ENCODE measurements at places on chromosomes 16 and 17.

DNA sequence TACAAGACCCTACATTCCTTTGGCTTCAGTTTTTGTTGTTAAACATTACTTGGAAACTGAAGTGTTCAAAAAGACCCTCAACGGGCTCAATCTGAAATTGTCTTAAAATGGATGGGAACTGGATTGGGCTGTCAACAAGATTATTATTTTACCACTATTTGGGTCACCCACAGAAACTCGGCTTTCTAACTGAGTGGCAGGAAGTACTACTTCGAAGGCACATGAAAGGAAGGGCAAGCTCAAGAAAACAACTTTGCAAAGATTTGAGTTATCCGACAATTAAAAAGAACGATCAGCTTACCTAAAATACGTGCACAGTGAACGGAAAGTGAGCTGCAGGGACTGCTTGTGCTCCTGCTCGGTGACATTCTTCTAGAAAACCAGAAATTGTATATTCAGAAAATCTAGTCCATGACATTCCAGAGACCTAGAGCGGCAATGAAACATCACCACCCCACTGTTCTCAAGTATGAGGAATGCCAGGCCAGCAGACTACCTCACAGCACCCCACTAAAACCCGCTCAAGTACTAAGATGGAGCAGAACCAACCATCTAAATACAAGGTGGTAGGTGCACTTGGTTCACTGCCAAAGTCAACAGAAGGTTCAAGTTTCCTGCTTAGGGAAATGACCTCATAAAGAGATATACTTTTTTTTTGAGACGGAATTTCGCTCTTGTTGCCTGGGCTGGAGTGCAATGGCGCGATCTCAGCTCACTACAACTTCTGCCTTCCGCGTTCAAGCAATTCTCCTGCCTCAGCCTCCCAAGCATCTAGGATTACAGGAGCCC is 60.5 kb downstream of the ZZEF1 start:
- peak; percentile 10 for DNase-seq

- no peak for DNase-seq
Observed at GRCh38 chr16:70767377-70768202, 33.4 kb downstream of the VAC14 start.

GRCh38 chr17:66459811-66460270 is 157.4 kb downstream of the PRKCA start:
- no peak for DNase-seq

DNA sequence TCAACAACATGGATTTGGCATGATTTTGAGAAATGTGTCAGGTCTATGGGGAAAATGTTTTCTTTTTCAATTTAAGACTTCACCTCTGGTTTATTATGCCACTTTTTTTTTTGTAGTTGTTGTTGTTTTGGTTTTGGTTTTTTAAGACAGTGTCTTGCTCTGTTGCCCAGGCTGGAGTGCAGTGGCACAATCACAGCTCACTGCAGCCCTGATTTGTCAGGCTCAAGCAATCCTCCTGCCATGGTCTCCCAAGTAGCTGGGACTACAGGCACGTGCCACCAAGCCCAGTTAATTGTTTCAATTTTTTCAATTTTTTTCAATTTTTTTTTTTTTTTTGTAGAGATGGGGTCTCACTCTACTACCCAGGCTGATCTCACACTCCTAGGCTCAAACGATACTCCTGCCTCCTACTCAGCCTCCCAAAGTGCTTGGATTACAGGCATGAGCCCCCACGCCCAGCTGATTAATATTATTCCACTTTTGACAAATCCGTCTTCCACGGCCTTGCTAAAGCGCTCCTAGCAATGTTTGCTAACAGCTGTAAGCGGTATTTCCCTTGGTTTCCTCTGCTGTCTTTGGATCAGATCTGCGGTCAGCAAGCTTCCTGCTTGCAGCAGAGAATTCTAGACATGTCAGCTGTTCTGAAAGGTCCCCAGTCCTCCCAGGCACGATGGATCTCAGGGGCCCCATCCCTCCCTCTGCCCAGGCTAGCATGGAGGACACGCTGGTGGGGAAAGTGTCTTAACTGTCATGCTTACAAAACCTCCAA is 7.0 kb upstream of the MILR1 start:
- DNase-seq: peak; percentile 50

DNA sequence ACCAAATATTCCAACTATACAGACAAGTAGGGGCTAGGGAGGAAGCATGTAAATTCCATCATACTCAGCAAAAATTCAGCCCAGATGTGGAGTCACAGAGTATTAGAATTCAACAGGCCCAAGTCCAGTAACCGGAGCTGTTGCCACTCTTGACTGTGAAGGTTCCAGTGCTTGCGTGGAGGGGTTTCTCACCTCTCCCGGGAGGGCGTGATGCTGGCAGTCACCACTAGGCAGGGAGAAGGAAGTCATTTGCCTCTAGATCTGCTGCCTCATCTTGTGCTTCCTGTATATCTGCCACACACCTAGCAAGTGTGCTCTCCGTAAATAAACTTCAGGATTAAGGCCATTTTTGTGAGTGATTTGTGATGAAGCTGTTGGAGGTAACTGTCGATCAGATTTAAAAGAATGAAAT is 1.0 kb upstream of the CKLF start:
- peak; percentile 71 for DNase-seq

- DNase-seq: no peak
Observed at GRCh38 chr17:28940142-28940541, 11.2 kb downstream of the PHF12 start.

DNA sequence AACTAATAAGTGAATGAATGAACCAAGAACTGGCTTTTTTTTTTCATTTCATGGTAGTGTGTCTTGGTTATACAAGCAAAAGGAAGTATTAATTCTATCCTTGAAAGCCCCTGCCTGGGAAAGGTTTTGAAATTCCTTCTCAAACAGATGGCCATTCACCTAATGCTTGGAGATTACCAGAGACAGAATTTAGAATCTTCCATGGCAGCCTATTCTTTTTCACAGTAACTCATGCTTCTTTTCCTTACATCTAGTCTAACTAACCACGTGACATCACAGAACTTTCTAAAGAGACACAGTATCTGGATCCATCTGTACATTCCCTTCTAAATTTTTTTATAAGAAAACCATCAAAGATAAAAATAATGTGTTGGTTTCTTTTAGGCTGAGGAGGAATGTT is 151.6 kb downstream of the FTO start:
- DNase-seq: no peak

- DNase-seq: no peak
Observed at GRCh38 chr16:2768403-2769089, 8.5 kb downstream of the ELOB start.

- DNase-seq: no peak
Observed at GRCh38 chr17:45016823-45017222, 34.6 kb downstream of the DCAKD start.

- peak; percentile 85 for DNase-seq
Observed at GRCh38 chr17:7394452-7395191, at the start of gene PLSCR3. Gene PLSCR3 (minus strand): TSS chr17:7394525. CDS start chr17:7394110, 415 bp downstream.

DNA sequence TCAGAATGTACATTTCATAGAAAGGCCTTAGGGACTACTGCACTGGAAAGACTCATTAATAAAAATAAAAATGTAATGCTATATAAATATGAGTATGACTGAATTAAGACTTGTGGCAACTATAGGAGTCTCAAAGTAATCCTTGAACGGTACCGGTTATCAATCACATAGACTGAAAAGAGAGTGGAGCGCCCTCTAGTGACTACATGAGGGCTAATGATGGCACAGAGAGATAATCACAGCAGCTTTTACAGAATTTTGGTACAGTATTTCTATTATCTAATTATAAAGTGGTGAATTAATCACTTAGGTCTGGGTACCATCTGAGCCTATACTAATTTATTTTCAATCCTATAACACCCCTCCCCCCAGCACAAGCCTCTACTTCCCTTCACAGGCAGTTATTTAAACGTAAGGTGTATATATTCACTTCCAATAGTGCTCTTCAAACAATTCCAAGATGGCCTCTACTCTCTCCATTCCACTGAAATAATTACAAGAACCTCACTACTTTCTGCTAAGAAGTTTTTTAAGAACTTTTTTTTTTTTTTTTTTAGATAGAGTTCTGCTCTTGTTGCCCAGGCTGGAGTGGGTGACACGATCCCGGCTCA is 40.7 kb upstream of the ANKFY1 start:
- peak; percentile 69 for DNase-seq

DNA sequence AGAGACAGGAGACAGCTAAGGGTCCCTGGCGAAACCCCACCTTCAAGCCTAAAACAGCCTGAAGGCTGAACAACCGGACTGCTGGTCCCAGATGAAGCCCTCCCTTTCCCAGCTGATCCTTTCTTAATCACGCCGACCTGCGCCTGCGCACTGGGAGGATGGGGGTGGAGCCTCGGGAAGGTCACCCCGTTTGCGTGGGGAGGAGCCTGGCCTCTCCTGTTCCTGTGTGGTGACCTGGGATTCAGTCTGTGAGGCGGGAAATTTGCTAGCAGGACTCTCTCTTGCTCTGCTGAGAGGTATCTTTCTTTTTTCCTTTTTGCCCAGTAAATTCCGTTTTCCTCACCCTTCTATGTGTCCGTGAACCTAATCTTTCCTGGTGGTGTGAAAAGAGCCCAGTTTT is 9.6 kb downstream of the FAM20A start:
- no peak for DNase-seq

DNA sequence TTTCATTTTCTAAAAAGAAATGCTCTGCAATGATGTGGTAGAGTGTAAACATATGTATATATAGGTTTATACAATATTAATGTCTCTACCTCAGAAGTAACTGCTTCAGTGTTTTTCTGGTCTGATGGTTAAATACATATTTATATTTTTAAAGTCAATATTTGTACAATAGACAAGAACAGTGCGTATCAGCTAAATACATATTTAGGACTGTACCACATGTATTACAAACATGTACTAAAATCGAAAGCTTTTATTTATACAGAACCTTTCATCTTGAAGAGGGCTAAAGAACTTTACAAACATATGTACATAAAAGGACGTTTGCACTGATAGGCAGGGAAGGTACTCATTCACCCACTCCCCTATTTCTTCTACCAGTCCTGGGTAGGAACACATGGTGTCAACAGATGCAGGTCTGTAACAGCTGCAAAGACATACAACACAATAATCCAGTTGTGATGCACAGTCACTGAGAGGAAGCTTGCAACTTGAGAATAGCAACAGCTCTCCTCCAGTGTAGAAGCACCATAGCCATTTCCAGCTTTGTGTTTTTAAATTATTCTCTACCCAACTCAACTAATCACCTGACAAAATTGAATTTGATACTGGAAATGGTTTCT is 206.9 kb upstream of the C17orf78 start:
- DNase-seq: no peak

DNA sequence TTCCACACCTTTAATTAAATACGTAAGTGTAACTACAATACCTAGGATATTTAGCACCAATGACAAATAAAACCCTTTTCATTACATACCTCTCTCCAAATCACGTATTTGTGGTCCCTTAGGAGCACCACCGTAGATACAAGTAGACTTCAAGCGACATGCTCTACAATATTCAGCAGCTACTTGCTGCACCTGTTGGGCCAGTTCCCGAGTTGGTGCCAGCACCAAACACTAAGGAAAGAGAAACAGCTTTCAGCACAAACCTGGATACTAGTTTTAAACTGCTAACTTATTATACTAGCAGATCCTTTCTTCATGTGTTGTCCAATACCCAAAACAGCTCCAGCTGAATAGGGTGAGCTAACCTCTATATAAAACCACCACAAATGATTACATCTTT is 2.7 kb downstream of the DDX5 start:
- DNase-seq: peak; percentile 10

DNA sequence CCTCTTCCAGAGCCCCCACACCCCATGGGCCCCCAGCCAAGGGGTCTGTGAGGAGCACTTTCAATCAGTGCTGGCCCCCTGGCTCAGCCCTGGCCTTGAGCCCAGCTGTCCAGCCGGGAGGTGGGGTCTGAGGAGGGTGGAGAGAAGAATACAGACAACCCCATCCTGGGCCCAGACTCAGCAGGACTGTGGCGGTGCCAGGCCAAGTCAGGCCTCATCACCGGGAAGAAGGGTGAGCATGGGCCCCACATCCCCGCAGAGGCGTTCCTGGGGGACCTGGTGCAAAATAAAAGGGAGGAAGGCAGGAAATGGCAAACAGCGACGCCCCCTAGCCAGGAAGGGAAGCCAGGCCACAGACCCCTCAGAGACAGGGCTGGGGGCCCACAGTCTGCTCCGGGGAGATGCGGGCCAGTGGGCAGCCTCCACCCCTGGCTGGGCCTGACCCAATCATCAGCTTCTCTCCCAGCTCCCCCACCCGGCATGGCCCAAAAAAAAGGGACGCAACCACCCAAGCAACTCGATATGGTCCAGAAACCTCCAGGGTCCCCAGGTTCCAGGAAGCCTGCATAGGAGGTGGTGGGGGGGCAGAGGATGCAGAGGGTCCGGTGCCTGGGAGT is 20.6 kb downstream of the ZNF423 start:
- DNase-seq: no peak

DNA sequence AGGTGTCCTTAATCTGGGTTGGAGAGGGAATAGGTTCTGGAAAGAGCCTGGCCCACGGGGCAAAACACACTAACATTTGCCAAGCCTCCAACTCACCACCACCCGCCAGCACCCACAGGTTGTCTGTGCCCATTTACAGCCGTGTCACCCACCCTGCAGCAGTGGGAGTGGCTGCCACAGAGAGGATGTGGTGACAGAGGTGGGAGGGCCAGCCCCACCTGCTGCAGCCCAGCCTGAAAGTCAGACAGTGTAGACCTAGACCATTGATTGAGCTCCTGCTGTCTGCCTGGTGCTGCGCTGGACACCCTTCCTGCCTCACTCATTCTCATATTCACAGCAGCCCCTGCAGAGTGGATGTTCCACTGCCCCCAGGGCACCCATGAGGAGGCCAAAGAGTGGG is 44.7 kb downstream of the IL21R start:
- DNase-seq: peak; percentile 87

GRCh38 chr17:45578516-45579455 is 88.3 kb upstream of the PLEKHM1 start:
- DNase-seq: no peak

- no peak for DNase-seq
Observed at GRCh38 chr16:81170824-81171223, 67.7 kb upstream of the BCO1 start.

- no peak for DNase-seq
Observed at GRCh38 chr16:47311738-47312505, 148.9 kb downstream of the ITFG1 start.

GRCh38 chr17:45048795-45049563 is 2.5 kb downstream of the DCAKD start:
- no peak for DNase-seq

DNA sequence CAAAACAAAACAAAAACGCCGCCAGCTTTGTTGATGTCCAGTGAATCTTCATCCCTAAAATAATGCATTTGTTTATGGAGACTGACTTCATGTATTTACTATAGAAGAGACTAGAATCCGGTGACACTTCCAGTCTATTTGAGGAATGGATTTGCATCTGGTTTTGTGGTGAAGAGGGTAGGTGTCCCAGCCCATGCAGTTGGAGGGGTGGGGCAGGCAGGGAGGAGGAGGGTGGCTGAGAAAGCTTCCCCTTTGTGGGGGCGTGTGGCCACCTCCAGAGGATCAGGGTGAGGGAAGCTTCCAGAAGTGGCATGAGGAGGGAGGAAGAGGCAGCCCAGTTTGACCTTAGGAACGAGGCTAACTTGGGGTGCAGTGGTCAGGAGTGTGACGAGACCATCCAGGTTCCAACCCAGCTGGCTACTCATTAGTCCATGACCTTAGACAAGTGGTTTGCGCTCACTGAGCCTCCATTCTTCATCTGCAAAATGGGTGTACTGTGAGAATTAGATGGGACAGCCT is 69.5 kb downstream of the CMIP start:
- DNase-seq: no peak

- no peak for DNase-seq
Observed at GRCh38 chr17:16480995-16481394, 11.0 kb downstream of the LRRC75A start.

All from CD4-positive, alpha-beta T cell treated with Interleukin-10 for 1 hour (primary cell).